ENCODE measurements at places on chromosomes 13 and 19. TPM values are rescaled to one million over a fixed set of nuclear protein-coding genes. Genes with fewer than 3 reads are reported as not detected.

GRCh38 chr13:44575741-44576350, at the start of gene TSC22D1:
Gene TSC22D1, minus strand, starts transcription at chr13:44576330. Its CDS starts 256 bp downstream, at chr13:44576074.
- peak; percentile 46 for DNase-seq
- peaks cover 2% of the 10 kb centered on the region for H3K36me3 ChIP-seq
- H3K27ac ChIP-seq: peak within 1 kb of the TSS; percentile 90

- H3K4me1 ChIP-seq: peaks cover 59% of the 10 kb centered on the region
- H3K27me3 ChIP-seq: no peaks in the 10 kb centered on the region
- peak overlapping the region; percentile 93 for H3K27ac ChIP-seq
- peak; percentile 84 for DNase-seq
- peak overlapping the region; percentile 81 for H3K4me3 ChIP-seq
Observed at GRCh38 chr19:947707-948539, 22.1 kb downstream of the ARID3A start.

DNA sequence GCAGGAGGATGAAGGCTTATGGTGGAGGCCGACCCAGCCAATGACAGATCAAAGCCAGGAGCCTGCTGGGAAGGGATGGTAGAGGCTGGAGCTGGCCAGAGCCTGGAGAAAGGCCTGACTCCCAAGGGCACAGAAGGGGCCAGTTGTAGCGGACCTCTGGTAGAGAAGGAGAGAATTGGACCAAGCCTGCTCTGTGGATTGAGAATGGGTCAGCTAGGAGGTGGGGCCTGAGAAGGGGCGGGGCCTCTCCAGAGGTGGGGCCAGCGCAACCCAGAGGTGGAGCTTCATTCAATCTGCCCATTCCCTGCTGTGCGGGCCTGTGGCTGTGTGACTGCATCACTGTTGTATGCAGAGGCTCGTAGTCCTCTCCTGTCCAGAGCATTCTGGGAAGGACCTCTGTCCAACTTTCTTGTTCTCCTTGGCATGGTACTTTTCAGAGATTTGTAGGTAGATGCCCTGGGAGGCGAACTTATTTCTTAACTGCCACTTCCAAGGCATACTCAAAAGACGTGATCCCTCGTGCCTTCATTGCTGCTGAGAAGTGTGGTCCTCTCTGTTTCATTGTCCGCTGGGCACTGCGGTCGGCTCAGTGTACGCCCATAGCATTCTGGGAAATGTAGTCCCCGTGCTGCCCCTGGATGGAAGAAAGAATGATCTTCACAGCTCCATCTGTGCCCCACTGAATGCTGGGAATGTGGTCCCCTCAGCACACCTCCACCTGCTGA, 6.7 kb downstream of the GRIN2D start:
- H3K4me3 ChIP-seq: peak overlapping the region; percentile 12
- peaks cover 18% of the 10 kb centered on the region for H3K27me3 ChIP-seq
- H3K27ac ChIP-seq: no peak overlapping the region
- H3K36me3 ChIP-seq: no peaks in the 10 kb centered on the region
- peak; percentile 25 for DNase-seq
- peaks cover 35% of the 10 kb centered on the region for H3K4me1 ChIP-seq

DNA sequence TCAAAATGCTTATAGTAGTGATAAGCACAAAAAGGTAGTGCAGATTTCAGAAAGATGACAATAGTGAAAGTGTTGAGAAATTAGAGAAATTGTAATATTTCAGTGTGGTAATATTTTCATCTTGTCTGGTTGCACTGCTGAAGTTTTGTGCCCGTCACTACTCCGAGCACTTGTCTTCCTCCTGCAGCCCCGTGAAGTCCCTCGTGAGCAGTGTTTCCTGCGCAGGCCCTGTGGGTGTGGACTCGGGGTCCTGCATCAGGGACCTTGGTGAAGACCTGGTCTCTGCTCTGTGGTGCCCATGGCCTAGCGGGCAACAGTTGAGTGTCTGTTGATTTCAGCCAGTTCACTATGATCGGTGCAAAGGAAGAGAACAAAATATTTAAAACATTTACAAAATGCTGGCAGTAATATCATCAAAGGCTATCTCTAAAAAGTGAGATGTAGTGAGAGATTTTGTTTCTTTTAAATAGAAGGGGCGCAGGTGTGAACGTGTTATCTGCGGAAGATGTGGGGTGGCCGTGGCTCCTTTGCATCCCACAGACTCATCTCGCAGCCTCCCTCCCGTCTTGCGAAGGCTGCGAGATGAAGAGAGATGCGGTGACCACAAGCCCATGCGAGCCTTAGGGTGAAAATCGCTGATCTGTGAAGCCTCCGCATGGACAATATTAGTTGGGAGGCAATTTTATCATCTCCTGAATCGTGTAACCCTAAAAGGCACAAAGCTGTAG, 27.7 kb upstream of the DCUN1D2 start:
- H3K27me3 ChIP-seq: no peaks in the 10 kb centered on the region
- peaks cover 42% of the 10 kb centered on the region for H3K36me3 ChIP-seq
- H3K27ac ChIP-seq: no peak overlapping the region
- H3K4me3 ChIP-seq: no peak overlapping the region
- H3K4me1 ChIP-seq: no peaks in the 10 kb centered on the region

DNA sequence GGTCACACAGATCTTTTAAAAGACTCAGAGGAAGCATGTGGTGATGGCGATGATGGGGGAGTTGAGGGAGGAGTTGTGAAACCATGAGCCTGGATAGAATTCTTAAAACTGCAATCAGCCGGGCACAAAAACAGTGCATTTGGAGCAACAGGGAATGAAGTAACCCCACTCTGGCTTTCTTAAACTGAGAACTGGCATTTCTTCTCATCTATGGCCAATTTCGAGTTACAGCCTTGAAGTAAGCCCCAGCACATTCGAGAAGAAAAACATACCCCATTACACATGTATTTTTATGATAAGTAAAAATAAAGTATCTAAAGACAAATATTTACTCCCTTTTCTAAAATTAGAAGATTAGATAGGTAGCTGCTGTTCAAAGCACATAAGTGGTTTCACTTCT, 70.1 kb downstream of the DCLK1 start:
- no peak for DNase-seq
- no peak overlapping the region for H3K4me3 ChIP-seq
- no peaks in the 10 kb centered on the region for H3K36me3 ChIP-seq
- no peaks in the 10 kb centered on the region for H3K27me3 ChIP-seq
- no peak overlapping the region for H3K27ac ChIP-seq

DNA sequence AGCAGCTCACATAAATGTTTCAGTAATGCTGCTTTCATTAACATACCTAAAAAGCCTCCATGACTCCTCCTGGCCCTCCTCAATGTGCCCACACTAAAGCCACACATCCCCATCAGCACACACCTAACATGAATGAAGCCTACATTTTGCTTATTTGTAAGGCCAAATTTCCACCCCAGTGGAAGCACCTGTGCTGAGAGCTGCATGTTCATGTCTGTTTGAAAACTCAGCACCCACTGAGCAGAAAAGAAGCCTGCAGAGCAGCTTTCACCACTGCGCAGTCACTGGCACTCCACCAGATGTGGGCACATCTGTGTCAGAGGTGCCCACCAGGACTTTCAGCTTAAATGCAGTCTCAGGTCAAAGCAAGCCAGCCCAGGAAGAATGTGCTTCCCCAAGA, 93.5 kb downstream of the FOXO1 start:
- H3K4me1 ChIP-seq: peaks cover 97% of the 10 kb centered on the region
- no peak for DNase-seq
- no peak overlapping the region for H3K4me3 ChIP-seq
- peaks cover 5% of the 10 kb centered on the region for H3K36me3 ChIP-seq

DNA sequence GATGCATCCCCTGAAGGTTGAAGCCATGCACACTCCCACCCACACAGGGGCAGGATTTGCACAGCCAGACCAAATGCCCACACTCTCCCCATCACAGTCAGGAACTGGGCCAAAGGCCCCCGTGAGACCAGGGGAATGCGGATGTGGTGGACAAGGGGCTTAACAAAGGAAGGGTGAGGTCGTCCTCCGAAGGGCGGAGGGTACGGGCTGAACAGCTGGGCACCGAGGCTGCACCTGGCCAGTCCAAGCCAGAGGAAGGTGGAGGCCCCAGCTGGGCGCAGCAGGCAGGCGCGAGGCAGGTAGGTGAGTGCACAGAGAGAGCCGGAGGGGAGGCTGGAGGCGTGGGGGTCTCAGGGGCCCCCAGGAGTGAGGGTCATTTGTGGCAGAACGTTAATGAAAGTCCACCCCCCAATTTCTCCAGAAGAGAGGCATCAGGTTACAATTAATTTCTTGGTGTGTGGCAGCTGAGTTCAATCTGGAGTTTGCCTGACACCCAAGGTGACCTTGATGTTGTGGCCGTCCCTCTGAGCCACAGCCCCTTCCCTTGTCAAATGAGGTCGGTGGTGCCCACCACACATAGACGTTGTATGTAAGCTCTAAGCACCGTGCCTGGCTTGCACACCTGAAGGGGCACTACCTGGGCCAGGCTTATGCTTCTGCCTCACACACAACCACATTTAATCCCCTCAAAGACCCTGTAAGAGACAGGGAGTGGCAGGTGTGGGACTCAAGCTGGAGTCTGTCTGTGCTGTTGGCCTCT, 2.9 kb downstream of the KLK15 start:
- no peaks in the 10 kb centered on the region for H3K36me3 ChIP-seq
- no peak for DNase-seq
- peaks cover 33% of the 10 kb centered on the region for H3K27me3 ChIP-seq

DNA sequence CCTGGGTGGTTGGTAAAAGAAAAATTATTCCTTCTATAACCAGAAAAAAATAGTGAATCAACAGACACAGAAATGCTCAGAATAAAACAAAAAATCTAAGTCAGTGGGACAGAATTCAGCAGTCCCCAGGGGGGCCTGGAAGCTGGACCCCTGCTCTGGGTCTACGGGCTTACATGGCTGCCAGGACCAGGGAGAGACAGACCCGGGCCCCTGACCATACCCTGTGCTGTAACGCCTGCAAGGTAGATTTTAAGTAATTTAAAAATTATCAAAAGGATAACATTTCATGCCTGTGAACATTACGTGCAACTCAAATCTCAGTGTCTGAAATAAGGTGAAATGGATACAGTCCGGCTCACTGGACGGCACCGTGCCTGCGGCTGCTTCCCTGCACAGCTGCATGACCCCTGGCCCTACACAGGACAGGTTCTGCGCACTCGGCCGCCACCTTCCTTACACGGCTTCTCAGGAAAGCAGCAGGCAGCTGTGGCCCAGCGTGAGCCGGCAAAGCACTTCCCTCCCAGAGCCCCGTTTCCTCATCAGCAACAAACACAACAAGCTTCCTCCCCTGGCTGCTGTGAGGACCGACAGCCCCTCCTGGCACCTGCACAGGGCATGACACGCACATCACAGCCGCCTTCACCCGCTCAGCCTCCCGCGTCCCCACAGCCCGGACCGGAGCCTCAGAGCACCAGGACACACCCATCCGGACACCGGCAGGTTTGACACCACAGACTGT, 22.2 kb downstream of the RASA3 start:
- peaks cover 28% of the 10 kb centered on the region for H3K36me3 ChIP-seq
- H3K27ac ChIP-seq: peak overlapping the region; percentile 86
- no peaks in the 10 kb centered on the region for H3K27me3 ChIP-seq
- H3K4me1 ChIP-seq: peaks cover 43% of the 10 kb centered on the region
- H3K4me3 ChIP-seq: peak overlapping the region; percentile 73

- no peak overlapping the region for H3K4me3 ChIP-seq
- no peaks in the 10 kb centered on the region for H3K27me3 ChIP-seq
- no peaks in the 10 kb centered on the region for H3K4me1 ChIP-seq
- H3K27ac ChIP-seq: no peak overlapping the region
- peaks cover 64% of the 10 kb centered on the region for H3K36me3 ChIP-seq
- DNase-seq: no peak
Observed at GRCh38 chr19:17052439-17052838, 22.8 kb downstream of the HAUS8 start.

DNA sequence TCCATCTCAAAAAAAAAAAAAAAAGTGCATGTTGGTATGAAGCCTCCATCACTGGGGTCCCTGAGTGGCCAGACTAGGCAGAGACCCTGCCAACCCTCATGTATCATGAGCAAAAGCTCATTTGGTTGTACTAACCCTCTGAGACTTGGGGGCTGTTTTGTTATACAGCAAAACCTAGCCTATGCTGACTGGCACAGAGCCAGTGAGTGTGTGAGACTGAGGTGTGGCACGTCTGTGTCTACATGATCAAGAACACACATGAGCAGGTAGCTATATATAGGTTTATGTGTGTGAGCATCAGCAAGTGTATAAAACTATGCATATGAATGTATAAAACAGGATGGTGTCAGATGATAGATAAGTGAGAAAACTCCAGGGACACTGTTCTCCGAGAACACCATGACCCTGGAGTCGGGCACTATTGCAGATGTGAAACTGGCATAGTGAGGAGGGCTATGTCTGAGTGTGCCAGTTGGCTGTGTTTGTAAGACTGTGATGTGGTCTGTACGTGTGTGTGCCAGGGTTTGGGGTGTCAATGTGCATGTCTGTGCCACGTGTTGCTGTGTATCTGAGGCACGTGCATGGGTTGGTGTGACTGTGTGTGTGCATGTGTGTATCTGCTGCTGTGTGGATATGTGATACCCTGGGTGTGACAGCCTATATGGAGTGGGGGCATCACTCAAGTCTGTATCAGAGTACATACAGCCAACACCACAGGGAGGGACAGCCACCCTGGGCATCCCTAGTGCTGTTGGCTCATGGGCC, 44.5 kb downstream of the OLFM2 start:
- no peak overlapping the region for H3K4me3 ChIP-seq
- H3K36me3 ChIP-seq: no peaks in the 10 kb centered on the region
- DNase-seq: no peak
- peaks cover 23% of the 10 kb centered on the region for H3K27me3 ChIP-seq
- no peaks in the 10 kb centered on the region for H3K4me1 ChIP-seq

GRCh38 chr19:4016486-4016885, 8.9 kb downstream of the PIAS4 start:
- no peaks in the 10 kb centered on the region for H3K27me3 ChIP-seq
- H3K27ac ChIP-seq: no peak overlapping the region
- H3K4me3 ChIP-seq: no peak overlapping the region
- DNase-seq: no peak
- H3K4me1 ChIP-seq: peaks cover 15% of the 10 kb centered on the region

GRCh38 chr19:38442736-38443135, 9.2 kb downstream of the RYR1 start:
- peaks cover 18% of the 10 kb centered on the region for H3K27me3 ChIP-seq
- H3K4me3 ChIP-seq: no peak overlapping the region
- no peak overlapping the region for H3K27ac ChIP-seq
- H3K4me1 ChIP-seq: peaks cover 2% of the 10 kb centered on the region

GRCh38 chr13:113239357-113239756, 29.9 kb downstream of the CUL4A start:
- no peaks in the 10 kb centered on the region for H3K27me3 ChIP-seq
- H3K4me3 ChIP-seq: no peak overlapping the region
- DNase-seq: no peak
- H3K36me3 ChIP-seq: peaks cover 84% of the 10 kb centered on the region
- no peak overlapping the region for H3K27ac ChIP-seq

- DNase-seq: peak; percentile 56
- H3K36me3 ChIP-seq: peaks cover 10% of the 10 kb centered on the region
- peak overlapping the region; percentile 89 for H3K27ac ChIP-seq
- H3K27me3 ChIP-seq: no peaks in the 10 kb centered on the region
- peak overlapping the region; percentile 66 for H3K4me3 ChIP-seq
- H3K4me1 ChIP-seq: peaks cover 84% of the 10 kb centered on the region
Observed at GRCh38 chr19:54339646-54340358, 840 bp upstream of the LILRA4 start.

The PEAK3 gene
- total RNA-seq: not detected

The ITPKC gene
- total RNA-seq: 13.0 TPM

All from activated B cell treated with CpG ODN at 0.5 μM for 24 hours (primary cell).